CD4-positive, alpha-beta T cell treated with Interleukin-6 at 100 ng/mL for 8 hours (primary cell): ENCODE measurements at places on chromosomes 4 and X.

DNA sequence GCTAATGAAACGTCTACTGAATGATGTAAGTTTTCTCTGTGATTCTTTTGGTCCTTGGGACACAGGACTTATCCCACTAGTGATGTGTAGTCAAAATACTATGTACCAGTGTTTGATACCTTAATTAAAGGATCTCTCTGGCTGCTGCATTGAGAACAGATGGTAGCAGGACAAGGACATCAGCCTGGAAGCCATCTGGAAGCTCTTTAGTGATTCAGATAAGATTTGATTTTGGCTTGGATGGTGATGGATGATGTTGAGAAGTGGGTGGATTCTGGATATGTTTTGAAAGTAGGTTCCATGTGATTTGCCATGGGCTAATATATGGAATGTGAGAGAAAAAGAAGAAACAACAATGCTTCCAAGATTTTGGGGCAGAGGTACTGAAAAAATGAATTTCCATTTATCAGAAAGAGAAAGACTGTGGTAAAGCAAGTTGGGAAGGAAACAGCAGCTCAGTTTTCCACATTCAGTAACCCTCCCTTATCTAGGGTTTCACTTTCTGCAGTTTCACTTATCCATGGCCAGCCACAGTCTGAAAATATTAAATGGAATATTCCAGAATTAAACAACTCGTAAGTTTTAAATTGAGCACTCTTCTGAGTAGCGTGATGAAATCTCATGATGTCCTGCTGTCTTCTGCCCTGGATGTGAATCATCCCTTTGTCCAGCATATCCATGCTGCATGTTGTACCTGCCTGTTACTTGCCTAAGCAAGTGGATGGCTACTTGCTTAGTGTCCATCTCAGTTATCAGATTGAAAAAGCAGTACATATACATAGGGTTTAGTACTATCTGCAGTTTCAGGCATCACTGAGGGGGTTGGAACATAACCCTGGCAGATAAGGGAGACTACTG lies 15.6 kb downstream of the CD38 start:
- DNase-seq: no peak

DNA sequence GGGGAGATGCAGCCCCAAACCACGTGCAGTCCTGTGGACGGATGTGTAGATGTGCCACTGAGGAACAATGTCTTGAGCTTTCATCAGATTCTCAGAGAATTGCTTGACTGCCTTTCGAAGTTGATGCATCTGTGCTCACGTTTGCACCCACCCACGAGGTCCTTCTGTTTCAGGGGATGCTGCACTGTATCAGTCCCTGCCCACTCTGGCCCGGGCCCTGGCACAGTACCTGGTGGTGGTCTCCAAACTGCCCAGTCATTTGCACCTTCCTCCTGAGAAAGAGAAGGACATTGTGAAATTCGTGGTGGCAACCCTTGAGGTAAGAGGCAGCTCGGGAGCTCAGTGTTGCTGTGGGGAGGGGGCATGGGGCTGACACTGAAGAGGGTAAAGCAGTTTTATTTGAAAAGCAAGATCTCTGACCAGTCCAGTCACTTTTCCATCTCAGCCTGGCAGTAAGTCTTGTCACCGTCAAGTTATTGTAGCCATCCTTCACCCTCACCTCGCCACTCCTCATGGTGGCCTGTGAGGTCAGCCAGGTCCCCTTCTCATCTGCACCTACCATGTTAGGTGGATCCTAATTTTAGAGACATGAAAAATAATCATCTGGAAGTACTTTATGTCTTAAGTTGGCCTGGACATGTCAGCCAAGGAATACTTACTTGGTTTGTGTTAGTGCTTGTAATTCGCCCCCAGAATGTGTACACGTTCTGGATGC lies 36.4 kb upstream of the MSANTD1 start:
- DNase-seq: no peak

DNA sequence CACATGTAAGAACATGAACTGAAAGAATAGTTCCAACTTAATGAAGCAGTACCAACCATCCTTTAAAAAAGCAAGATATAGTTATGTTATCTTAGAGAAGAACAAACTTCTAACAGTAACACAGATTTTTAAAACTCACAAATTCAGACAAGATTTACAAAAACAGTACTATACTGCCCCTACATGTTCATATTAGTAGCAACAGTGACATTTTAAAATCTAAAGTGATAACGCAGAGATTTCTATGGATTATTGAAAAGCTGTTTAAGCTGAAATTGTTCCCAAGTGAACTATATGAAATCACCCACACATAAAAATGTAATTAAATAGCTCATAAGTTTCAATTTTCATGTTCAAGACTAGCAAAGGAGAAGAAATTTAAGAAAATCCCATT lies 166.0 kb downstream of the FBXW7 start:
- DNase-seq: no peak

DNA sequence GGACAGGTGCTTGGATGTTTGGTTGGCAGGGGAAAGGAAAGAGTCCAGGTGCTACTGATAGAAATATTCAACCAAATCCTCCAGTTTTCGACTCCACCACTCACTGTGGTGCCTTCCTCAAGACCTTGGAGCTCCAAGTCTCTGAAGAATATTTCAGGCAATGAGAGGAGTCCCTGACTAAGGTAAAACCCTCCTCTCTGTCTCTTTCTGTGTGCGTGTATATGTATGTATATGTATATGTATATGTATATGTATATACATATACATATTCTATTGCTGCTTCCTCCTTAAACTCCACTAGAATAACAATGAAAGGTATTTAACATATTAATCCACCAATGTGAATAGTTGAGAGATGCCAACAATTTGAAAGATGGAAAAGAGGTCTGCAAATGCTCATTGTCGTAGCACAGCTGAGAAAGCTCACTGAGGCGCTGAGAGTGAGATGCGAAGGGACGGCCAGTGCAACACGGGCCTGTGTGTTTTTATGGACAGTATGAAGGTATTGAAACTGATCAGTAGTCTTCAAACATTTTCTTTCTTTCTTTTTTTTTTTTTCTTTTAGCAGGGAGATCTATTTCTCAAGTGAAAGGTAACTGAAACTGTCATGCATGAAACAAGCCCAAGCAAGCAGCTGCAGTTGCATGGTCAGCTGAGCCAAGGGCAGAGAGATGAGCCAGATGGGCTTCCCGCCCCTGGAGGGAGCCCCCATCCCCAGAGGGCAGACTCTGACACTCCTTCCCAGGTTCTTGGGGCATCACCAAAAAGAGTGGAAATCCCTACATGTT lies 41.1 kb upstream of the HS3ST1 start:
- DNase-seq: no peak

- no peak for DNase-seq
Observed at GRCh38 chr4:10873809-10874208, 189.2 kb upstream of the CLNK start.
